Stimulated activated effector memory CD8-positive, alpha-beta T cell treated with anti-CD3 and anti-CD28 coated beads, Interleukin-12 subunit alpha, Interleukin-12 subunit beta, amount 100 ng/mL, for 72 hours (primary cell): ENCODE measurements at places on chromosomes 3 and 15.

GRCh38 chr3:146540236-146540635, 4.2 kb downstream of the PLSCR1 start:
- no peak for DNase-seq

- no peak for DNase-seq
Observed at GRCh38 chr3:33940149-33940548, 141.7 kb downstream of the PDCD6IP start.

- no peak for DNase-seq
Observed at GRCh38 chr15:29699791-29700190, 122.5 kb downstream of the TJP1 start.

DNA sequence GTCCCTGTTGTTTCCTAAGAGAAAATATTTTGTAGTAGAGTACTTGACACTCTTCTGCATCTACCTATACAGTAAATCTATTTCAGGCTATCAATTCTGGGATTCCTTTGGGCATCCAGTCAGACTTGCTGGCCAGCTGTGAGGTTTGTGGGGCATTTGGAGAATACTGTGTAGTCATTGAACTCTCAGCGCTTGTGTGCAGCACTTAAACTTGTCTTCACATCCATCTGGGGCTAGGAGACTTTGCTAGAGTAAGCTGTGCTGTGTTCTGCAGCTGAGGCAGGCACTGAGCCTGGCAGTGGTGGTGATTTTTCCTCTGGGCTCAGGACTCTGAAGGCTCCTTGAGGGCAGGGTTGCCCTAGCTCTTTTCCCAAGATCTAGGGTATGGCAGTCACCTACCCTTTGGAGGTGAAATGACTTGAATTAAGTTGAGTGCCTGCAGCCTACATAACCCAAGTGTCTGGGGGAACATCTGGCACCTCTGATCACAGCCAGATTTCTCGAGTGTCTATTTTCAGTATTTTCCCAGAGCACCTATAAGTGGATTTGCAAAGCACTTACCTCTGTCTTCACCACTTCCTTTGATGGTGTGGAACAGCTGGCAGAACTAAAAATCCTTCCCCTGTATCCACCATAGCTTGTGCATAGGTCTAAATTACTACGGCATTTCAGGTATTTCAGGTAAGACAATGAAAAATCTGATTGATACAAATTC, 19.3 kb downstream of the CLSTN2 start:
- no peak for DNase-seq

GRCh38 chr3:141763088-141763750, at the start of gene GRK7:
TSS of gene GRK7 (plus strand) at chr3:141763408. CDS start at chr3:141778285, 14,877 bp downstream.
- no peak for DNase-seq

GRCh38 chr3:140586311-140586710, 91.6 kb upstream of the TRIM42 start:
- no peak for DNase-seq

- DNase-seq, result no peak
Observed at GRCh38 chr3:186713499-186713898, 3.7 kb upstream of the KNG1 start.

GRCh38 chr3:42265059-42265991, 660 bp downstream of the CCK start:
- no peak for DNase-seq

DNA sequence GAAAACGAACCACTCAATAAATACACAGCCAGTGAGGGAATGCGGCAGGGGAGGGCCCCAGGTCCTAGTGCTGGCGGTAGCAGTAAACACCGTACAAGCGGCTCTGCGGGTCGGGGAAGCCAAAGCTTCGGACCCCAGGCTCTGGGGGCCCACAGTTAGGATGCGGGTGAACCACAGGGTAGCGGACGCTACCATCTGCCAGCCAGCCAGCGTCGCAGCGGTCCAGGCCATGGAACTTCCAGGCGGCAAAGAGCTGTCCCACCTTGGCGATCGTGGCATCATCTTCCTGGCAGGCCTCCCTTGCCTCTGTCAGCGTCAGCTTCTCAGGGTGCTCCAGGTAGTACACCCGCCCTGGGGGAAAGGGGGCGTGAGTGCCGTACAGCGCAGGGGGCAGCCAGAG, 17.4 kb downstream of the HAPLN3 start:
- DNase-seq, result no peak

DNA sequence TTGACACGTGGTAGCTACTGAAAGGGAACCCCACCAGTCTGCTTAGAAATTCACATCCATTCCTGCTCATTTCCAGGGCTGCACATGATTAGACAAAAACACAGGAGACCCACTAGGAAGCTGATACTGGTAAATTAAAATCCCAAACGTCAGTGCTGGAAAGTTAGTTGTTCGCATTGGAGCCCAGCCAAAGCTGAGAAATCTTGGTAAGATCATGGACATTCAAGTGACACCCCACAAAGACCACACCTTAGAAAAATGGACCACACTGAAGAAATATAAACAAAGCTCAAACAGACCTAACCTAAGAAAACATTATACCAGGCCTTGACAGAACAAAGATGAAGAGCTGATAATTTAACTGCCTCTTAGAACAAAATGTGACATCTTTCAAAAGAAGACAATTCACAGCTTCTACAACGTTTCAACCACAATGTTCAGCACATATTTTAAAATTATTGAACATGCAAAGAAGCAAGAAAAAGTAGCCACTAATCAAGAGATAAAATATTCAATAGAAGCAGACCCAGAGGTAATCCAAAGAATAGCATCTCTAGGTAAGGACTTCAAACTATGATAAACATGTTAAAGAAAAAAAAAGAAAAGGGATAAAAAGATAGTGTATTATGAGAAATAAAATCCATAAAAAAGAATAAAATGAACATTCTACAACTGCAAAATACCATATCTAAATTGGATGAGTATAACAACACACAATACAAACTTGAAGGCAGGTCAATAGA, 20.4 kb downstream of the RAD18 start:
- no peak for DNase-seq

DNA sequence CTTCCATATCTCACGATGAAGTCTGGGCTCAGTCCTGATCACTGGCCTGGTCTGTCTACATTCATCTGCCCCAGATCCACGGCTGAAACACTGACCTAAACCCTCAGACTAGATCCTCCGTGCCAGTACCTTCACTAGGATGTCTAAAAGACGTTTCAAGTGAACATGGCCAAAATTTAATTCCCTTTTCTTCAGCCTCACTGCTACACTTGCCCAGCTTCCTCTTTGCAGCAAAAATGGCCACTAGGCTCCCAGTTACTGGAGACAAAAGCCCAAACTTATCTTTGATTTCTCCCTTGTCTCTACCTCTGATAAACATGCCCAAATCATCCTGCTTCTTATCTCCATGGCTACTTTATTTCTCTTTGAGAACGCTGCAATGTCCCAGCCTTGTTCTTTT, 1.7 kb downstream of the RASSF1 start:
- DNase-seq, result no peak

GRCh38 chr3:127014536-127015281, 31.8 kb downstream of the PLXNA1 start:
- no peak for DNase-seq

GRCh38 chr3:47443611-47443995, 32.1 kb downstream of the SCAP start:
- DNase-seq, result no peak
